ENCODE measurements at places on chromosomes 12 and 14.

DNA sequence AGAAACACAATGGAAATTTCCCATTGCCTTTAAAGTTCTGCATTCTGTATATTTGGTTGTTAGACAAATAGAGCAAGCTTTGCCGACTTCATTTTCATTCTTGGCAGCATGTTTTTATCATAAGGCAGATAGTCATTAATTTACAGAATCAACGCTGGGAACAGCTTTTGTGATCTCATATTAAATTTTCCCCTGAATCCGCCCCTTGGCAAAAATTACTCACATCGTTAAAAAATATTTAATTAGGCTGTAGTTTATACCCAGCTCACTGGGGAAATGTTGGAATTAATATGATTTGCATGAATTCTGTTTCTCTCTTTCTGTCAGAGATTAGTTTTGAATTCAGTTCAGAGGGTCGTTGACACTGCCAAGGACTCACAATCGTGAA lies 297.6 kb downstream of the EGLN3 start:
- DNase-seq, result no peak

DNA sequence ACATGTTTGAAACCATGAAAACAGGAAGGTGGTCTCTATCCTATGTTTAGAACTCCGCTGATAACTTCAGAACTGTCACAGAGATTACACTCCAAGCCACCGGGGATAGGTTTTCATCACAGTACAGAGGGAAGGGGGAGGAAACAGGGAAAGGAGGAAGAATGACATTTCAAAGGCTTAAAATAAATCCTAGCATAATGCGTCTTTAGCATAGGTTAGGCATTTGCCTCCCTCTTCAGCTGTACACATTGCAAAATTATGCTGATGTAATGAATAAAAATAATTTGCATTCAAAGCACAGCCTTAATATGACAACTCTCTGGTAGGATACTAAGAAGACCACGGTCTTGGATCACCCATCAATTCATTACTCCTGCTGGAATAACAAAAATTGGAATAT lies 54.3 kb upstream of the PYGL start:
- no peak for DNase-seq

DNA sequence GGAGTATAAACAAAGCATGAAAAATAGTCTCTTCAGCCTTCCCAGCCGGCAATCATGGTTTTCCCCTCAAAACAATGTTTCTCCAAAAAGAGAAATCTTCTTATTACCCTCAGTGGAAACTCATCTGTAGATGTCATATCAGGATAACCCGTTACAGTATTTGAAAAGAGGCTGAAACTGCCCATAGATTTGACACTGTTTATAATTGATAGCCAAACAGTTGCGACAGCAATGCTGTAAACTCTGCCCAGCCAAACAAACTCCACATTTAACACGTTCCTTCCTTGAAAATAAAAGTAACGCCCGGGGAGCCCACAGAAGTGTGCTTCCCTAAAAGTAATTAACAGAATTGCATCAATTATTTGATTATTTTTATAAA lies 201.3 kb upstream of the FOXN3 start:
- no peak for DNase-seq

DNA sequence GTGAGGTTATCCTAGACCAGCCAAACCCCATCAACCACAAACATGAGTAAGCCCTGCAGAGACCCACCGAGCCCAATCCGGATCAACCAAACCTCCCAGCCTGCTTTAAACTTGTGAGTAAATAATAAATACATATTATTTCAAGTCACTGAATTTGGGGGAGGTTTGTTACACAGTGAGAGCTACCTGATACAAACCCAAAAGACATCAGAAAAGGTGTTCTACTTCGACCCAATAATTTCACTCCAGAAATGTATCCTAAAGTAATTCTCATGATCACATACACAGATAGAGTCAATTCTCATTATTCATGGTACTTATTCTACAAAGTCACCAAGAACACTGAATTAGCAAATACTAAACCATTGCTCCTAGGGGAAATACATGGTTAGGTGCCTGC lies 16.2 kb upstream of the CORO1C start:
- DNase-seq, result no peak

- DNase-seq, result no peak
Measured at GRCh38 chr14:57378661-57379060, 11.7 kb upstream of the NAA30 start.

- peak; percentile 34 for DNase-seq
Measured at GRCh38 chr14:88551094-88551870, 3.5 kb downstream of the PTPN21 start.

GRCh38 chr14:105866841-105867321 lies 340.5 kb downstream of the TMEM121 start:
- no peak for DNase-seq

GRCh38 chr12:70154960-70155589 lies 88.2 kb upstream of the CNOT2 start:
- no peak for DNase-seq

All from activated CD4-positive, alpha-beta T cell treated with anti-CD3 and anti-CD28 coated beads, Interleukin-2, amount 50 U/mL, for 1 hour (primary cell).